ENCODE measurements at places on chromosomes 2 and 18.

DNA sequence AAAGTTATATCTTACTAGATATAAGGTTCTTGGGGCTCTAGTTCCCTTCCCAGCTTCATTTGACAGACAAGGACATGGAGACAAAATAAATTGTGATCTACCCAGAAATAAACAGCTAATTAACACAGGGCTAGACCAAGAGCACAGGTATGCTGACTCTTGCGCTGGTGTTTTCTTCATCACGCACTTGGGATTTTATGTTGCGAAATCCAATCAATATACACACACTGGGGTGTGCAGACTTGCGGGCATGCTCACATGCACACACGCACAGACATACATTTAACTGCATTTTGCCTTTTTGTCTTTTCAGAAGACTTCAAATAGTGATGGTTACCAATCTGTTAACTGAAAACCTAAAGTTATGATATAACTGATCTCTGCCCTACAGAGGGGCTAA, 91.2 kb downstream of the LRATD1 start:
- no peak for DNase-seq

DNA sequence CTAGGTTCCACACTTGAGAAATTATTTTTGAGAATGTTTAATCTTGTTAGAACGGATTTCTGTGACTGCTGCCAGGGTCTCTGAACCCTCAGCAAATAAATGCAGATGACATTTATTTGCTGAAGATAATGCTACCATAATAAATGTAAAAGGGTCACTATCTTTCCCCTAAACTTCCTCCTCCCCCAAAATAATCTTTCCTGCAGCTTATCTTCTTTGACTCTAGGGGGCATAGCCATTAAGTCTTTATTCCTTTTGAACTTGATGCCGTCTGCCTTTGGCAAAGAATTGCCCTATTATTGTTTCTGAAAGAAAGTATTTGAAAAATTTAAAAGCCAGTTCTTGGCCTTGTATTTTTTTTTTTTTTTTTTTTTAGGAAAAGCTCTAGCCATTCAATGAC, 63.6 kb upstream of the ACSL3 start:
- DNase-seq, result no peak

DNA sequence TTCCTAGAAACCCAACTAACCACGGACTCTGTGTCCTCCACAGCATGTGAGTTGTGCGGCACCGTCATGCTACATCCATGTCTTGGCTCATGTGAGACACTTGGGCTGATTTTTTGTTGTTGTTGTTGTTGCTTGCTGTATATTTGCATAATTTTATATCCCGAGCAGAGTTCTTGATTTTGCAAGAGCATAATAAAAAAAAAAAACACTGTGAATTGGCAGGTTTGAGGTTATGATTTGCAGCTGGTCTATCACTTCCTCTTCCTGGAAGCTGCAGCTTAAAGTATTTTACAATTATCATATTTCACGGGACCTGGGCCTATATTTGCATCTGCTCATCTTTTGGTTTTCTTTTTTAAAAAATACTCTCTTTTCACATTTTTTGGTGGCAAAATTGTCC, 142.3 kb upstream of the NRP2 start:
- DNase-seq, result no peak

GRCh38 chr2:219399716-219400478, 12.2 kb upstream of the DNPEP start:
- no peak for DNase-seq

DNA sequence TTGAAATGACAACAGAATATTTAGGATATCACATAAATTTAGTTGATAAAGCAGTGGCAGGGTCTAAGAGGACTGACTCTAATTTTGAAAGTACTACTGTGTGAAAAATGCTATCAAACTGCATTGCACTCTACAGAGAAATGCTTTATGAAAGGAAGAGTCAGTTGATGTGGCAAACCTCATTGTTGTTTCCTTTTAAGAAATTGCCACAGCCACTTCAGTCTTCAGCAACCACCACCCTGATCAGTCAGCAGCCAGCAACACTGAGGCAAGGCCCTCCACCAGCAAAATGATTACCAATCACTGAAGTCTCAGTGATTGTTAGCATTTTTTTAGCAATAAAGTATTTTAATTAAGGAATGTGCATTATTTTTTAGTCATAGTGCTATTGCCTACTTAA, 488.7 kb upstream of the SLC39A10 start:
- DNase-seq, result no peak

GRCh38 chr2:165871025-165871424, 77.0 kb upstream of the GALNT3 start:
- no peak for DNase-seq

DNA sequence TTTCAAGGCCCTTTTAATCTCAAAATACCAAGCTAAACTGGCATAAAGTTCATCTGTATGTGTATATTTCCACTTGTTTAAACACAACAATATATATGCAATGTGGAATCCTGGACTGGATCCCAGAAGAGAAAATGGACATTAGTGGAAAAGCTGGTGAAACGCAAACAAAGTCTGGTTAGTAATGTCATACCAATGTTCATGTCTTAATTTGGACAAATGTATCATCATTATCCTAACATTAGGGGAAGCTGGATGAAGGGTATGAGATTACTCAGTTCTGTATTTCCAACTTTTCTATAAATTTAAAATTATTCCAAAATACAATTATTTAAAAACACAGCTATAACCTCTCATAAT, 3.8 kb downstream of the SP3 start:
- no peak for DNase-seq

DNA sequence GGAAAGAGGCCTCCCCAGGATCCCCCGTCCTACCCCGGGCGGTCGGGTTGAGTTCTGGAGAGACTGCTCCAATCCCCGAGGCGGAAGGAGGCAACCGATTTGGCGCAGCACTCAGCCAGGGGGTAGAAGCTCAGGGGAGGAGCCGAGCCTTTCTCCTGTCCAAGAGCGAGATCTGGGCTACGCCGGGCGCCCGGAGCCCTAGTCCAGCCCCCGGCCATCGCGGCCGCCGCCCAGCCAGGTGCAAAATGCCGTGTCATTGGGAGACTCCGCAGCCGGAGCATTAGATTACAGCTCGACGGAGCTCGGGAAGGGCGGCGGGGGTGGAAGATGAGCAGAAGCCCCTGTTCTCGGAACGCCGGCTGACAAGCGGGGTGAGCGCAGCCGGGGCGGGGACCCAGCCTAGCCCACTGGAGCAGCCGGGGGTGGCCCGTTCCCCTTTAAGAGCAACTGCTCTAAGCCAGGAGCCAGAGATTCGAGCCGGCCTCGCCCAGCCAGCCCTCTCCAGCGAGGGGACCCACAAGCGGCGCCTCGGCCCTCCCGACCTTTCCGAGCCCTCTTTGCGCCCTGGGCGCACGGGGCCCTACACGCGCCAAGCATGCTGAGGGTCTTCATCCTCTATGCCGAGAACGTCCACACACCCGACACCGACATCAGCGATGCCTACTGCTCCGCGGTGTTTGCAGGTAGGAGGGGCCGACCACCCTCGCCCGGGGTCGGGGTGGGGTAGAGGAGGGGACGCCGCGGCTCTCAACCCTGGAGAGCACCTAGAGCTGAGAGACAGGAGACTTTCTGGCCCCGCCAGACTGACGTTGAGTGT, at the start of gene DYSF:
TSS of gene DYSF (plus strand) at position 158 of the 817 bp plus-strand sequence.
- DNase-seq, result peak; percentile 89

GRCh38 chr2:10915236-10915635, 3.5 kb downstream of the KCNF1 start:
- DNase-seq, result no peak

GRCh38 chr2:156511122-156511521, 74.9 kb downstream of the GPD2 start:
- DNase-seq, result no peak

- peak; percentile 89 for DNase-seq
Measured at GRCh38 chr2:119488245-119489214, 35.8 kb downstream of the SCTR start.

- no peak for DNase-seq
Measured at GRCh38 chr2:118954297-118955060, 12.5 kb downstream of the MARCO start.

DNA sequence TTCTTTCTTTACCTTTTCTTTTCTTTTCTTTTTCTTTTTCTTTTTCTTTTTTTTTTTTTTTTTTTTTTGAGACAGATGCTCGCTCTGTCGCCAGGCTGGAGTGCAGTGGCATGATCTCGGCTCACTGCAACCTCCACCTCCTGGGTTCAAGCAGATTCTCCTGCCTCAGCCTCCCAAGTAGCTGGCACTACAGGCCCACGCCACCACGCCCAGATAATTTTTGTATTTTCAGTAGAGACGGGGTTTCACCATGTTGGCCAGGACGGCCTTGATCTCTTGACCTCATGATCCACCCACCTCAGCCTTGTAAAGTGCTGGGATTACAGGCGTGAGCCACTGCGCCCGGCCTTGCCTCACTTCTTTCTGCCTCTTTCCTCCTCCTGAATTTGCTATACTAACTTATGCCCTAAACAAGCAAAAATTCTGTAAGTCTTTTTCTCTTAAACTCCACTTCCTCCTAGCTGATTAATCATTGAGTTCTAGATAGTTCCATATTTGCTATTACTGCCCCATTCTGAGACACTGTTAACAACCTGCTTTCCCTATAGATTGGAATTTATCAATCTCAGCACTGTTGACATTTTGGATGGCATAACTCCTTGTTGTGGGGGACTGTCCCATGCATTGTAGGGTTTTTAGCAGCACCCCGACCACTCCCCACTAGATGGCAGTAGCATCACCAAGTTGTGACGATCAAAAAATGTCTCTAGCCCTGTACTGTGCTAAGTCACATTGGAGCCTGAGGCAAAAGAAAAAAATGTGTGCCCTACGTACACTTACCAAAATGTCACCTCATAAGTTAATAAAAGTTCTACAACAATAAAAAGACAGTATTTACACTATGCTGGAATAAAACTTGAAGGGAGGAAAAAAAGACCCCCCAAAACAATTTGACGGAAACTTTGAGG, 16.4 kb upstream of the THADA start:
- DNase-seq, result no peak

- DNase-seq, result no peak
Measured at GRCh38 chr2:211674715-211675114, 863.9 kb downstream of the ERBB4 start.

GRCh38 chr2:239249776-239250175, 151.0 kb downstream of the HDAC4 start:
- no peak for DNase-seq

- DNase-seq, result no peak
Measured at GRCh38 chr18:35029770-35030169, 11.4 kb upstream of the MAPRE2 start.

- DNase-seq, result no peak
Measured at GRCh38 chr2:69231612-69232277, 155.3 kb downstream of the GFPT1 start.

DNA sequence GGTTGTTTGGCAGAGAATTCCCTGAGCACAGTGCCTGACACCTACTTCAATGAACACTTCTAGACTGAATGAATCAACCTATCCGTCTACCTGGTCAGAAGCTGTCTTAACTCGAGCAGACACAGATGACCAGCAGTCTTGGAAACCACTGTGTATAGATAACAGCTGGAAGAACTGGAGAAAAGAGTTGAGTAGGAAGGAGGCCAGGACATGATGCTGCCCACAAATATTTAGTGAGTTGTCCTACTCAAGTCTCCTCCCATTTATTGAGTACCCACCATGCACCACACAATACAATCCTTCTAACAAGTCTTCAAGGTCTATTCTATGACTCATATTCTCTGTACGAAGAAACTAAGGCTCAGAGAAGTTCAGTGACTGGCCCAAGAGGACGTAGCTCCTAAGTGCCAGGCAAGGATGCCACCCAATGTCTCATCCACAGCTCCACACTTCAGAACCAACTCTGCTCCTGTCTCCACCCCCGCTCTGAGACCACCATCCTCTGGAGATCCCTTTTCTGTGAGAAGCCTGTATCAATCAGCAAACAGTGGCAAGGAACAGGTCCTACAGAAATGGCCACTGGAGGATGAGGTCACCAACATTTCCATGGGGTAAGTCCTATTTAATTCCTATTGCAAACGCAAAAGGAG, 62.2 kb downstream of the GALNT14 start:
- DNase-seq, result no peak

DNA sequence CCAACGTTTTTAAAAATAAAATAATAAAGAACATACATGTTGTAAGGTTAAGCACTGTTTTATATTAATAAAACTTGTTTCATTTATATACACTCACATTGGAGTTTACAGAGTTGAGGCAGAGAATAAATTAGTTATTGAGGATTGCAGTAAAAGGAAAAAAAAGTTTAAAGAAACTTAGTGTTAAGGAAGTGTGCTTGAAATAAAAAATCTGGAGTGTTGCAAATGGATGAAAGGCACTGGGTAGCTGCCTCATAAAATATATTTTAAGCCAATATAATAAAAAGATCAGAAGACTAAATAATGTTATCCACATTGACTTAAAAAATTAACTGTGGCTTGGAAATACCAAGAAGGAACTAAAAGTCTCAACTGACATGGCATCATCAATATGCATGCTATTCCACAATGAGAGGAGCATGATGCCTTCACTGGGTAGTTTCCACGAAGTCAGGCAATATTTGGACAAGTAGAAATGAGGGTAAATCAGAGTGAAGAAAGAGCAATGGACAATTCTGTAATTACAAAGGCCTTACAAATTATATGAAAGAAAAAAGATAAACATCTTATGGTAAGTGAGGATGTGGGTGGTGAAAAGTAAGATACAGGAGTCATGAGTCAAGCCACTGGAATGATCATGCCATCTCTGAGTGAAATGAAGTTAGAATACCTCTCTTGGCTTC, 2.5 kb downstream of the GALNT3 start:
- no peak for DNase-seq

- no peak for DNase-seq
Measured at GRCh38 chr2:239236043-239236807, 164.6 kb downstream of the HDAC4 start.

- DNase-seq, result no peak
Measured at GRCh38 chr2:145399131-145399530, 879.2 kb upstream of the ZEB2 start.

- no peak for DNase-seq
Measured at GRCh38 chr2:18483896-18484295, 76.6 kb downstream of the RDH14 start.

DNA sequence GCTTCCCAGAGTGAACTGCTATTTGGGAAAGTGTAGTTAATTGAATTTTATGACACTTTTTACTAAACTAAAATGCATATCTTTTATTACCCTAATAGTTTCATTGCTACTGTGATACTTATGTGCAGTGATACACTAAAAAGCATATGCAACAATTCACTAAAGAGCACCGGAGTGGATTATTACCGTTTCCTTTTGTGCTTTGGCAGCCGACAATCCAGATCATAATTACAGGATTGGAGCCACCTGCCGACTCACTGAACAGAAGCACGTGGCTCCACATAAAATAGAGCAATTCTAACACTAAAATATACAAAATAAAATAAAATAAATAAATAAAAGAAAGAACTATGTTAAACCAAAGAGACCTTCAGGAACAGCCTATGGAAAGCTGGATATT, 583.4 kb downstream of the NRXN1 start:
- DNase-seq, result no peak

GRCh38 chr2:240246173-240246820, 105.8 kb upstream of the OTOS start:
- DNase-seq, result no peak

GRCh38 chr2:167750675-167751074, 496.7 kb downstream of the STK39 start:
- no peak for DNase-seq
